ENCODE measurements at places on chromosomes 5 and 9. TPM values are rescaled to one million over a fixed set of nuclear protein-coding genes. Genes with fewer than 3 reads are reported as not detected.

The SLC34A3 gene
- not detected for total RNA-seq

- peak; percentile 51 for DNase-seq
These were observed 4.5 kb upstream of the CARD19 start for GRCh38 chr9:93091453-93092081.

GRCh38 chr5:77163453-77163852 lies 47.0 kb upstream of the PDE8B start:
- no peak for DNase-seq

DNA sequence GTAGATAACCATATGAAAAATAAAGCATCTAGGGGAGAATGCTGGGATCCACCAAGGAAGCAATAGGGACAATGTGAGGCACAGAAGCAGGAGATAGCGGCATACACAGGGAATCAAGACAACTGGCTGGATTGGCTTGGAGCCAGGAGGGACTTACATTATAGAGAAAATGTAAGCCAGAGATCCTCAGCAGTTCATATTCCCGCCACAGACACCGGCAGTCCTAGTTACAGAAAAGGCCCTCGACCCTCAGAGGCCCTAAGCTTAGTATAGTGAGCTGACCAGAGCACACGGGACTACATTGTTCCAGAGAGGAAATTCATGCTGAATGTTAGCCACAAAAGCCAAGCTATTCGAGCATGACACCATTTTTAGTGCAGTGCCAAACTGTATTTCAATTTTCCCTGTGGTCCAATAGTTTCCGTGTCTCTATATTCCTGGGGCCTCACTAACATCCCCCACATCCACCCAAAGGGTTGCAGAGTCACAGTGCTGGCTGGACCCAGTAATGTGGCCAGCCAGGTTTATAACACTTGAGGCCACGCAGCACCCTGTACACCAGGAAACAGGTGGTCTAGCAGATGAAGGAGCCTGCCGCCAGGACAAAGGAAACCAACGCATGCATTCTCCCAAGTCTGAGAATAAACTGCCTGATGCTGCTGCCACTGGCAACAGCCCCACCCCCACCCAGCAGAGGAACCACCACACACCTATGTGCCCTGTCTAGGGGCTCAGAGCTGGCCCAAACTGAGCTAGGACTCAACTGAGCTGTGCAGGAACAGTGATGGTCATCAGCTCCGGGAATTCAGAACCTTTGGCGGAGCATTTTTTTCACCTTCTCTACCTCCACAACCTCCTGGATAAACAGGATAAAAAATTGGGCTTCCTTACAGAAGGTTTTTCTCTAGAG lies 693.2 kb upstream of the CHD1 start:
- DNase-seq = no peak

DNA sequence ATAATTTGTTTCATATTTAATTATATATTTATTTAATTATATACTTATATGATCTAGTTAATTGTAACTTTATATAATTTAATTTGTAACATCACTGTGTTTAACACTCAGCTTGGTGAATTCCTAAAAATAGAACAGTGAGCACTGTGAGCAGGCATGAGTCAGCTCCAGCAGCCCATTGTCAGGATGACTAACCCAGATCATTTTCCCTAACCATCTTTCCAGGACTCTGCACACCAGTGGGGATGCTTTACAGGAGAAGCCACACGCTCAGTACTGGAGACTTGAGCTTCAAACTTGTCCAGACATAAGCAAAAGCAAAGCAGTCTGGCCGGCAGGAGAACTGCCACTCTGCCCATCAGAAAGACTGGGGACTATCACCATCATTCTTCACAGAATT lies 446.2 kb upstream of the TRPC7 start:
- no peak for DNase-seq

DNA sequence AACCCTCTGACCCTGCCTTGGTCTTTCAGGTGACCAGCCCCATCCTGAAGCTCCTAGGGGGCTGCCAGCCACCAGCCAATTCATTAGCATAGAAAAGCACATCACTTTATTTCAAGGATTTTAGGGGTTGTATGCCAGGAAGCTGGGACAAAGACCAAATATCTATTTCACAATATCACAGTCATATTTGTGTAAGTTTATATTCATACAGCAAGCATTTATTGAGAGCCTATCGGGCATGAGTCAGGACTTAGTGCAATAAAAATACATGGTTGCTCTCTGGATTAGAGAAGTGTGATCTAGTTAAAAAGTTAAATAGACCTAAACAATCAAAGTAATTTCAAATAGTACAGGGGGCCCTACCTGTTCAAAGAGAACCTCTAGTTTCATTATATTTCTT lies 113.8 kb downstream of the ERCC6L2 start:
- no peak for DNase-seq

GRCh38 chr9:131709771-131710431 lies 30.0 kb downstream of the RAPGEF1 start:
- no peak for DNase-seq

The QRFP gene
- total RNA-seq = not detected

The GFI1B gene
- not detected for total RNA-seq

The HMMR gene
- total RNA-seq = 2.0 TPM

DNA sequence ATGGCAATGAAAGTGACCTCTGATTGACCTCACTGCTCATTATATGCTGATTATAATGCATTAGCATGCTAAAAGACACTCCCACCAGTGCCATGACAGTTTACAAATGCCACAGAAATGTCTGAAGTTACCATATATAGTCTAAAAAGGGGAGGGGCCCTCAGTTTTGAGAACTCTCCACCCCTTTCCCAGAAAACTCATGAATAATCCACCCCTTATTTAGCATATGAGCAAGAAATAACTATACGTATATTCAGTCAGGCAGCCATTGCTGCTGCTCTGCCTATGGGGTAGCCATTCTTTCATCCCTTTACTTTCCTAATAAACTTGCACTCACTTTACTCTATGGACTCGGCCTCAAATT lies 163.1 kb downstream of the ESM1 start:
- no peak for DNase-seq

The EDIL3 gene
- 10.8 TPM for total RNA-seq

- no peak for DNase-seq
These were observed 93.7 kb downstream of the ENC1 start for GRCh38 chr5:74546796-74547195.

- no peak for DNase-seq
These were observed 135.5 kb downstream of the RAB3C start for GRCh38 chr5:58718269-58718978.

GRCh38 chr5:93452255-93452654 lies 128.8 kb downstream of the NR2F1-AS1 start:
- DNase-seq = no peak

DNA sequence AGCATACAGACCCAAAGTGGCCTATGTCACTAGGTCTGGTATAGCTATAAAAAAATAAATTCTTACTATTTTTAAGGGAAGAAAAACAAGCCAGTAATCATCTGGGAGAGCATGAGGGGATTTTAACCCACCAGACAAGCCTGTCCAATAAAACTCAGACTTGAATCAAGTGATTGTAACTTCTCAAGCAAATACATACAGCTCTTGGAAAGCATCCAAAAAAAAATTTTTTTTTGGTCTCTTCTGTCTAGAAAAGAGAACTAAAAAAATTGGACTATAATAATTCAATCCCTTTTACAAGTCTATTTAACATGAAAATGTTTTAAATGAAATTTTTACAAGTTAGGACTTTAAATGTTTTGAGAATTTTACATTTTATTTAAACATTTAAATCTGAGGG lies 61.7 kb downstream of the FBXL17 start:
- DNase-seq = no peak

DNA sequence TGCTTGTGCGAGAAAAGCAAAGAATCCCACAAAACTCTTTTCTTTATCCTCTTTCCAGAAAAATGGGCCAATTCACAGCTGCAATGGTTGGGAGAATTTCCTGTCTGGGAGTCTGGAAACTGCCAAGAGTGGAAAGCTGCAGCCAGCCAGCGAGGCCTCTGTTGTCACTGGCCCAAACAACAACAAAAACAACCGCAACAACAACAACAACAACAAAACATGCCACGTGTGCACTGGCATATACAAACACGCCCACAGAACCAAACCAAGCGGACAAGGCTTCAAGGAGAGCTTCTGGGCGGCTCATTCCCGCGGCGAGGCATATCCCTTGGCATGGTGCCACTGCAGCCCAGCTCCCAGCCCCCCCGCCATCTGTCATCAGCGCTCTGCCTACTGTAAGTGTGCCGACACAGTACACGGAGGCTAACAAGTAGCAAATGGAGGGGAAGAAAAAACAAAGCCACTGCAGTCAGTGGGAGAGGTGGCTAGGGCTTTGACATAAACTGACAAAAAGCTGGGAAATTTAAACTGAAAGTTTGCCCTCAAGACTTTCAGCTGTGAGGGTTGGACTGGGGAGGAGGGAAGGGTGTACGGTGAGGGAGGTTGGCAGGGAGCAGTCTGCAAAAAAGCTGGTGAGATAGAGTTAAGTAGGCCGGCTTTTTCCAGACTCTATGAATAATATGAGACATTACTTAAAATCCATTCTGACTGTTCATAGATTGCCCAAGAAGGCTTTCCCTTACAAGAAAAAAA lies 165.0 kb upstream of the ZNF462 start:
- peak; percentile 85 for DNase-seq
